Breast epithelium (tissue), 4 donors: ENCODE measurements at places on chromosomes 5 and 9.
A peak's percentile ranks its signal among the peaks of the same experiment; 100 is the strongest.

DNA sequence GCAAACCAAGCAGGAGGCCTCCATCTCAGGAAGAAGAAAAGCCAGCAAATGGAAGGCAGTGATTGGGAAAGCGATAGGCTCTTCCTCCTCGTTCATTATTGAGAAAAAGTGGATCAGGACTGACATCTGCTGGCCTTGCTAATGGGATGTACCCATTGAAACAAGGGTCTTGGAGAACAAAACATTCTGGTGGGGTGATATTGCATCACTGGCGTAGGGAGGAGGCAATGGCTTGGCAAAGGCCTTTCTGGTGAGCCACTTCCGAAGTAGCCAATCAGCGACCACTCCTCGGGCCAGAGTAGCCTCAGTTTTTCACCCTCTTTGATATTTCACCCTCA lies 86.7 kb upstream of the NFIB start:
- DNase-seq, result peak; percentile 26

- no peak for DNase-seq
Observed at GRCh38 chr5:15993334-15993733, 186.3 kb downstream of the MARCHF11 start.

- DNase-seq, result no peak
Observed at GRCh38 chr9:26399556-26399955, 493.0 kb downstream of the CAAP1 start.

GRCh38 chr9:99803694-99804093 lies 18.0 kb upstream of the NR4A3 start:
- no peak for DNase-seq

DNA sequence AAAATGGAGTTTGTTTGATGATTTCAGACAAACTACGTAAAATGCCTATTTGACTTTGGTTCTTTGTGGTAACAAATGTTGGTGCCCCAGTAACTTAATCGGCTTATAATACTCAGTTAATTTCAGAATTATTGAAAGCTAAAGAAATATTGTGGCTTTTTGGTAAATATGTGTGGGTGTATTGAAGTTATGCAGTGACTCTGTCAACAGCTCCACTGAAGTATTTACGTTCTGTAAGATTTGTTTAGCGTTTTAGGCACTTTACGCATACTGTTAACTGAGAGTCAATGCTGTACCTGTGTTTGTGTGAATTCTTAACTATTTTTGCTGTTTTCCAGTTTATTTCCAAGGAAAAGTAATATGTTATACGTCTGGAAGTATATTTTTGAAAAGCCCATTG lies 2.2 kb downstream of the RAD23B start:
- DNase-seq, result no peak

DNA sequence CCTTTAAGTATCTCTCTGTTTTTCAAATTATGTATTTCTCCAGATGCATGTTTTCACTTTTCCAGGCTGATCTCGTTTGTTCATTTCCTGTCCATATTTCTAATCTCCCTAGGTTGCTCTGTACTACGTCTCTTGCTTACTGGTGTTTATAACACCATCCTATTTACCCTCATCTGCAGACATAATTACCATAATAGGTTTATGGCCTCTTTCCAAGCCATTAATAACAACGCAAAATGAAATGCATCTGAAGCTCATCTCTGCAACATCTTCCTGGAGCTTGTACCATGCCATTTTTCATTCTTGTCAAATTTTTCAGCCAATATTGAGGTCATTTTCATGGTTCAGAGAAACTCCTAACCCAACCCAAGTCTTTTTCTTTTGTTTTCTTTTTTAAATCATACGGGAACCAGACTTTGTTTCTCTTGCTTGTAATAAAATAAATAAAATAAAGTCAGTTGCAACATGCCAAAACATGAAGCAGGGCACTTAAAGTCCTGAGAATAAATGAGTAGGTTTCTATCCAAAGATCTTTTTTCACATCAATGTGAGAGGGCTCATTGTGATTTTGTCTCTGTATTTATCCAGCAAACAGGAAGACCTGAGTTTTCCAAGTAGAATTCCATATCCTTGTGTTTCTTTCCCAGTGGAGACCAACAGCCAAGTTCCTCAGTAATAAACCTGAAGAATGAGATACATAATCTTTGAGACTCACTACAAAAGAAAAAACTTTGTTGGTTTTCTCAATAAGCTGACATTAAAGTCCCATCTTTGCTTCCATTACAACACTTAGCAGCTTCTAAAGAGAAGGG lies 37.0 kb downstream of the DPYSL3 start:
- no peak for DNase-seq

GRCh38 chr9:33510262-33511183 lies 13.5 kb upstream of the ANKRD18B start:
- DNase-seq, result no peak

DNA sequence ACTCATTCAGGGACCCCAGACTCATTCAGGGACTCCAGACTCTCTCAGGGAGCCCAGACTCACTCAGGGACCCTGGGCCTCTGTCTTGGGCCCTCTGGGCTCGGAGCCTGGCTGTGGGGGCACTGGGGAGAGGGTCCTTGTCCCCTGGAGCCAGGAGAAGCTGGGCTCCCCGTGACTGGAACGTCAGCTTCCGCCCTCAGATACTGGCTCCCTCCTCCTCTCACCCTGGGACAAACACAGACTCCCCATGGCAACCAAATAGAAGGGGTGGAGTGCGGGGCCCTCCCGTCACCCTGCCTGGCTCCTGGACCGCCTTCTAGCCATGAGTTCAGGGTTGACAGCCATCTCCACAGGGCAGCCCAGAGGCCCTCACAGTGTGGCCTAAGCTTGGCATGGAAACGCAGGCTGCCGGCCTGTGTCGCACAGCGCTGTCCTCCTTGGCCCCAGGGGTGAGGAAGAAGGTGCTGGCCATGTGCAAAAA lies 27.6 kb downstream of the ZDHHC11B start:
- DNase-seq, result peak; percentile 54

- DNase-seq, result no peak
Observed at GRCh38 chr5:7868427-7868772, 431 bp downstream of the FASTKD3 start.

DNA sequence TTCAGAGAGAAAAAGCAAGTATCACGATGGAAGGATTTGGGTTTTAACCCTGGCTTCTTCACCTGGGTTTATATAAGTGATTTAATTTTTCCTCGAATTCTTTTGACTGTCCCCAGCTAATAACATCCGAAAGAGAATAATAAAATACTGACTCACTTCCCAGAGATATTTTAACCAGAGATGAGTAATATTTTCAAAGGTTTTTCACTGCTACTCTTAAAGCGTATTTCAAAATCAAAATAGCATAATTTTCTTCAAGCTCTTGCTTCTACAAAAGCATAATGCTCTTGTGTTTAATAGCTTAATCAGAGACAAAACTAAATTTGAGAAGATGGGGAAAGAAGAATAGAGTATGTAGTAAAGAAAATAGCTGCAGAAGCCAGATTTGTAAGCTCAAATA lies 215.2 kb upstream of the PTGER4 start:
- no peak for DNase-seq

DNA sequence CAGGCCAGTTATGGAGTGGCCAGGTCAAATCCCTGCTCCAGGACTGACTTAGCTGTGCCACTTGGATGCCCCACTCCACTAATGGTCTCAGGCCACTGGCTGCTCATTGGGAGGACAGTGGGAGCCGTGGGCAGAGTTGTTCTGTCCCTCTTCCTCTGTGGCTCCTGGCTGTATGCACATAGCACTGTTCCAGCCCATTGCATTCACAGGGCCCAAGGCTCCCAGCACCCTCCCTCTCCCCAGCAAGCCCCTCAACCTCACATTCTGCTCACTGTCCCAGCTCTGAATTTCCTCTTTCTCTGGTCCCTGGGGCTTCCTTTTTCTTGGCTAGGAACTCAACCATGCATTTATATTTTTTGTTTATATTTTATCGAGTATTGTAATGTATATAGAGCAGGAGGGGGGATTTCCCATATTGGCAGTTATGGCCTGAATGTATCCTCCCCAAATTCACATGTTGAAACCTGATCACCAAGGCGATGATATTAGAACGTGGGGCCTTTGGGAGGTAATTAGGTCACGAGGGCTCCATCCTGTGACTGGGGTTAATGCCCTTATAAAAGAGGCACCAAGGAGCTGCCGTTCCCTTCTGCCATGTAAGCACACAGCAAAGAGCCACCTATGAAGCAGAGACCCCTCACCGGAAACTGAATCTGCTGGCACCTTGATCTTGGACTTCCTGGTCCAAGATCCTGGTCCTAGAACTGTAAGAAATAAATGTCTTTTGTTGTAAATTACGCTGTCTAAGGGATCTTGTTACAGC lies 17.0 kb upstream of the MVB12B start:
- no peak for DNase-seq

DNA sequence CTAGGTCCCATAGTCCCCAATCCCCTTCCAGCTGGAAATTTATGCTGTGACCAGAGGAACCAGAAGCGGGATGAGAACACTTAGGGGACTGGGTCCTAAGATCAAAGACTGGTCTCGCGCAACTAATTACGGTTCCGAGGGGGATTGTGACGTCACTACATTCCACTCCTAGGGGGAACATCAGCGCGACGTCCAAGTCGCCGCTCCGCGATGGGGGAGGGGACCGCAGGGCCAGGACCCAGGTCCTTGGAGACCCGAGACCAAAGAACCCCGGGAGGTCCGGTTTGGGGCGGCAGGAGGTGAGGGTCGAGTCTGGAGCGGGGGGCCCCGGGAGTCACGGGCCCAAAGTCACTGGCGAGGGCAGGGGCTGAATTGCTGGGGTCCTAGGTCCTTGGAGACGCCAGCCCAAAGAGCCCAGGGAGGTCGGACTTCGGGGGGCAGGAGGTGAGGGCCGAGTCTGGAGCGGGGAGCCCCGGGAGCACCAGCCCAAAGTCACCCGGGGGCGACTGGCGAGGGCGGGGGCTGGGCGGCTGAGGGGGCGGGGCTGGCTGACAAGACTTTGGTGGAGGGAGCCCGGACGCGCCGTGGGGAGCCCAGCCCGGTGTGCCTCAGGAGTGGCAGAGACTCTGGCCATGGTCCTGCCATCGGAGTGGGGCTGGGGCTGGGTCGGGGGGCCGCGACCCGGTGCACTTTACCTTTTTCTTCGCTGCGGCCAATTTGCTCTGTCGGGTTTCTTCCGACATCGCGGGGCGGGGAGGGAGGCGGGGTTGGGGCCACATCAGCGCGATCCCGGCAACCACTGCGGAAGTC lies at the start of gene GOLGA2:
TSS of gene GOLGA2 (minus strand) at position 810 of the 810 bp plus-strand sequence. CDS start at position 779, 31 bp downstream.
- DNase-seq, result no peak

DNA sequence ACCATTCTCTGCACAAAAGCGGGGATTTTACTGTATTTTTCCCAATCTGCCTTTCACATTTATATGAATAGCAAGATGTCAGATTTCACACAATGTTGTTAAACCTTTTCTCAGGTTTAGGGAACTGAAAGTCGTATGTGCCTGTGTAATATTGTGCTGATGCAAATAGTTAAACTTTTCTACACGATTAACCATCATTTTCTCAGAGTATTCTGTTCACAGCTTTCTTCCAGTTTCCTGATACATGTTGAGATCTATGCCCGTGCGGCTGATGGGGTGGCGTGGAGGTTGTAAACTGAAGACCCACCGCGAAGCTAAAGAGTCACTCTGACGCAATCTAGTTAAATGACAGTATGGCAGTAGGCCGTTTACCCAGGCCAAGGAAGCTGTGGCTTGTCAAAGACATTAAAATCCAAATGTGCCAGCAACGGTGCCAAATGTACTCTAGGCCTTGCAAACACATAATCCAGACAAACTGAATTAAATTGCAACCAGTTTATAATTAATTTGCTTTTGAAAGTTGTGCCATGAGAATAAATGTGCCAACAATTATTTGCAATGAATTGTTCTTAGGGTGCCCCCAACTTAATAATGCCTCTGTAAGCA lies 145.7 kb downstream of the EBF1 start:
- no peak for DNase-seq

GRCh38 chr5:143139585-143139984 lies 263.9 kb downstream of the NR3C1 start:
- DNase-seq, result no peak

DNA sequence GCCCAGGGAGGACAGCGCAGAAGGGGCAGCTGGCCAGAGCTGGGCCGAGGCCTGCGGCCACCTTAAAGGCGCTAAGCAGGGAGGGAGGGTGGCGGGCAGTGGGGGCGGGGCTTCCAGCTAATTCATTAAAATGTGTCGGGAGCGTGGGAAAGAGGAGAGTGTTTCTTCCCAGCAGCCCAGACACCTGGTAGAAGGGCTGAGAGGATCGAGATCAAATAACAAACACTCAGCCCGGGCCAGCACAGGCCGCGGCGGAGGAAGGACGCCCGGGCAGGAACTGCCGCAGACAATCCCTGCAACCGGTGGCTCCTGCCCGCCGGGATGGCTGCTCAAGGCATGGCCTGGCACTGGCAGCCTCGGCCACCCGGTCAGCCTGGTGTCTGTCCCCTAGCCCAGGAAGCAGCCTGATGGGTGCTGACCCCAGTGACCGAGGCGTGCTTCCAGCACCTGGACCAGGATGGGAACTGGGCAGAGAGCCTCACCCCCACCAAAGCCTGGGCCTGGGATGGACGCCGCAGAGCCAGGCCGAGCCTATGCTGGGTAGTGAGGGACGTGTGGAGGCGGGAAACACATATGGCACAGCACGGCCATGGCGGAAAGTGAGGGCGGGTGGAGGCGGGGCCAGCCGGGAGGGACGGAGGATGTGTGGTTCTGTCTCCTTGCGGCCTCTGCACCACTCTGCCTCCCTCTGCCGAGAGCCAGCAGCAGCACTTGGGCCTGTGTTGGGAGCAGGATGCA lies 3.2 kb upstream of the NRARP start:
- peak; percentile 76 for DNase-seq

- DNase-seq, result no peak
Observed at GRCh38 chr9:33921967-33922895, 105.3 kb downstream of the UBE2R2 start.

GRCh38 chr9:70534061-70534460 lies 119.6 kb upstream of the KLF9 start:
- no peak for DNase-seq

DNA sequence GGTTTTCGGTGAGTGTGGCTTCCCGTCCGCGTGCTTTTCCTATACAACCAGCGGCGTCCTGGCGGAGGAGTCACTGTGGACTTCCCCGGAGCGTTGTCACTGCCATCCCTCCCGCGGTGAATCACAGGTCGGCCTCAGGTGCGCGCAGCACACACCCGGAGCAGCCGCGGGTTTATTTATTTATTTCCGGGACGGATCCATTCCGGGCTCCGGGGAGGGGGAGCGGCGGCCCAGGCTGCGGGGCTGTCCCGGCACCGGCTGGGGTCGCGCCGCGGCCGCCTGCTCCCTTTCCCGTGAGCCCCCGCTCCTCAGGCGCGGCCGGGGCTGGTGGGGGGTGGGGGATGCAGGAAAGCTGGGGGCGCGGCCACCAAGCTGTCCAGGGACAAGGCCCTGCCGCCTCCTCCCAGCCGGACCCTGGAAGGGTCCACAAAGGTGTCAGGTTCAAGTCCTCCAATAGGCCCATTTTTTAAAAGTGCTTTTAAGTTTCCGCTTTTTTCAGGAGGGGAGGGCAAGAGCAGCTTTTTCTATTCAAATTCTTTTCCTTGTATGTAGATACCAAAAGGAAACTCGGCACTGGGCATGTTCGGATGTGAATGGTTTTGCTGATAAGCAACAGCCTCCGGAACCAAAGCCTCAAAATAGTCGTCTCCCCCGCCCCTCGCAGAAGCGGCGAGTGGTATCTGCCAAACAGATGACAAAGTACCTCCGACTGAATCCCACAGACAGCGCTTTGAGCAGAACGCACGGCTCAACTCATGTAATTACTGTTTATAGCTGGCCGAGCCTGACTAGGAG lies 192.5 kb downstream of the CD180 start:
- peak; percentile 87 for DNase-seq
